ENCODE measurements at places on chromosomes 1 and 21.

DNA sequence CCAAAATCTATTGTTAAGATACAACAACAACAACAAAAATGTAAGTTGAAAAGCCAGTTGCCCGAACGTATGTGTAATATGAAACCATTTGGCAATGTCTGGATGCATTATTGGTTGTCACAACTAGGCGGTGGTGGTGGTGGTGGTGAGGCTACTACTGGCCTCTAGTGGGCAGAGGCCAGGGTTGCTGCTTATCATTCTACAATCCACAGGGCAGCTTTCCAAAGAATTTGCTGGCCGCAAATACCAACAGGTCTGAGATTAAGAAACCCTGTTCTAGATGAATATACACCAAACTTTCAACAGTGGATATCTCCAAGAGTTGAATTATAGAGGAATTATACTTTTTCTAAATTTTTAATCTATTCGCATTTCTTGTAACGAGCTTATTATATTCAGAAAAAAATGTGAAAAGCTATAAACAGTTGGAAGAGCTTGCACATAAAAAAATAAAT lies 26.8 kb upstream of the ZNF697 start:
- DNase-seq, result no peak

DNA sequence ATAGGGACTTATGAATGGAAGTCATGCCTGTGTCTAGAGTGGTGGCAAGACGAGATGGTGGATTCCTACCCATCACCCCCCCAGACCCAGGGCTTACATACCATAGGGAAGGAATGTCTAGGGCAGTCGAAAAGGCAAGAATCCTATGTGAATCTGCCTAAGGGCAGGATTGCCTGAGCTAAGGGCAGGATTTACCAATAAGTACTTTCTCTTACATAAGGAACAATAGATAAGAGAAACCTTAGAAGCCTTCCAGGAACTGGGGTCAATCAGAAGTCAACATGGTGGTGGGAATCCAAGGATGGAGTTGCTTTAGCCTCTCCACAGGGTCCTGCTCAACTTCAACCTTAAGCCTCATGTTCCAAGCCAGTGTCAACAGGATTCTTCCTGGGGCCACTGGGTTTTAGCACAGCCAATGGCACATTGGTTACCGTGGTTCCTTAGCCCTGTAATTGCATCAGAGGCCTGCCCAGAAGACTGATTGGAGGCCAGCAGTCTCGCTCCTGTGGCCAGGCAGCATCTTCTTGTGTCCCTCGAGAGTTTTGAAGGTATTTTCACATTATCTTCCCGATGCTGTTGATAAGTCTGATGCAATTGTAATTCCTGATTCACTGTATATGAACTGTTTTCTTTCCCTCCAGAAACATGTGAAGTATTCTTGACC lies 20.7 kb downstream of the BACE2 start:
- DNase-seq, result no peak

GRCh38 chr1:55065648-55066047 lies 26.3 kb downstream of the PCSK9 start:
- no peak for DNase-seq

DNA sequence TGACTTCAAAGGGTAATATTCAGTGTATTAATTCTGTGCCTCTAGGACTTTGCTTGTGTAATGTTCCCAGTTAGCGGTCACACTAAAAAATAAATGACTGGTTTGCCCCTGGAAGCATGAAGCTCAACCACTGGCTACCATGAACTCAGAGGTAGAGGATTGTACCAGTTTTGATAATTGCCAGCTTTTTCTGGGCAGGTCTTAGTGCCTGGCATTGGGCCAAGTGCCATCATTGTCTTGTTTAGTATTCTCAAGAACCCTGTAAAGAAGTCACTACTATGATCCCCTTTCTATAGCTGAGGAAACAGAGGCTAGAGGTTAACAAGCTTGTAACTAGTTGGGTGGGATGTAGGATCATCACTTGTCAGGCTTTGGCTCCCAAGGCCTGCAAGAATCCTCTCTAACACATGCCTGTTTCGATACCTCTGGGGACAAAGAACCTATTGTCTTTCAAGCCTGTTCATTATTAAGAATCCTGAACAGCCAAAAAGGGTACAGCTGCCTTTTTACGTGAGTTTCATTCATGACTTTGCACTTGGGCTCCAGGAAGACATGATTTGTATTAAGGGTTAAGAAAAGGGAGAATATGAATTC lies 121.9 kb upstream of the JUN start:
- no peak for DNase-seq

GRCh38 chr1:30740251-30741238 lies 17.0 kb downstream of the LAPTM5 start:
- no peak for DNase-seq

DNA sequence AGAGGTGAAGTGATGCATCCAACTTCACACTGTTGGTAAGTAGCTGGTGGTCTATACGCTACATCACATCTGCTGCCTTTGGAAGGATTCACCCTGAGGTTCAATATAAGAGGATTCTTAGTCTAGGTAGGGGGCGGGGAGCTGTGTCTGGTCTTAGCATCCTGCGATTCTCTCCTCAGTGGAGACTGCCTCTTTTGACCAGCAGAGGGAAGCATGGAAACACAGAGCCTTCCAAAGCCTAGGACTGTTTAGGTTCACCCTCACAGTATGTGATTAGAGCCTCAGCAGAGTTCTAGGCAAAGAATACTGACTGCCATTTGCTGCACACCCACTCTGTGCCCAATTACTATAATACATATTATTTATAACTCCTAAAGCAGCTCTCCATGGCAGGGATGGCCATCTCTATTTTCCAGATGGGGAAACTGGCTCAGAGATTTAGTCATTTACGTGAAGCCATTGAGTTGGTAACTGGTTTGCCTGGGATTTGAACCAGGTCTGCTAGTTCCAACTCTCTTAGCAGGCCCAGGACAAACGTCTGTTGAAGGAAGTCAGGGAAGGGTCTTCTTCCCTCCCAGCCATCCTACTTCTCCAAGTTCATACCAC lies 28.9 kb upstream of the EFCAB14 start:
- no peak for DNase-seq

GRCh38 chr1:238779716-238780115 lies 606.7 kb upstream of the CHRM3 start:
- DNase-seq, result no peak

GRCh38 chr21:45051580-45052434 lies 22.6 kb upstream of the ADARB1 start:
- no peak for DNase-seq

DNA sequence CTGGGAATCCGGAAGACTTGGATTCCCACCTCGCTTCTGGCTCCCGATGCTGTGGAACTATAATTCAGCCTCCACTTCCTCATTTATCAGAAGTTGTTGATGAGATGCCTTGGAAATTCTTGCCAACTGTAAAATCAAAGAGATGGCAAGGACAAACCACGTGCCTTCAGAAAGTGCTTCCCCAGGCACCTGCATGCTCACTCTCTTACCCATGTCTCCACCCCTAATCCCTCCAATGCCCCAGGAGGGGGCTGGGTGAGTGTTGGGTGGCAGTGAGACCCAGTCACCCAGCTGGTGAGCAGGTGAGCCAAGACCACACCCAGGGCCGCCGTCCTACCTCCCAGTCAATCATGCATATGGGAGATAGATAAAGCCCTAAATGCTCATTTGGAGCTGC lies 160.8 kb downstream of the PSMG1 start:
- no peak for DNase-seq

DNA sequence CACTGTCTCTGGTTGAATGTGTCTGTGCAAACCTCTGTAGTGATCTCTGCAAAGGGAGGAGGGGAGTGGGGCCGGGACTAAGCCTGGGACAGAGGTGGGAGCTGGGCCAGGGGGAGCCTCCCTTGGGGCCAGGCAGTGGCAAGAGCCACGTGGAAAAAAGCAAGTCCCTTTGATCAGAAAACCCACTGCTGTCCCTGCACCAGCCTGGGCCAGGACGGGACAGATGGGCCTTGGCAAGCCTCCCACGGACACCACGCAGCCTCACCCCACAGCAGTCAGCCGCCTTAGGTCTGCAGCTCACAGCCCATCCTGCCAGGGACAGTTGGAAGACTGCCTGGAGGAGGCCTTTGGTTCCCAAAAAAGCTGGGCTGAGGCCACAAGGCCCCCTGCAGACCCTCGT lies 11.7 kb upstream of the TRAPPC10 start:
- no peak for DNase-seq

DNA sequence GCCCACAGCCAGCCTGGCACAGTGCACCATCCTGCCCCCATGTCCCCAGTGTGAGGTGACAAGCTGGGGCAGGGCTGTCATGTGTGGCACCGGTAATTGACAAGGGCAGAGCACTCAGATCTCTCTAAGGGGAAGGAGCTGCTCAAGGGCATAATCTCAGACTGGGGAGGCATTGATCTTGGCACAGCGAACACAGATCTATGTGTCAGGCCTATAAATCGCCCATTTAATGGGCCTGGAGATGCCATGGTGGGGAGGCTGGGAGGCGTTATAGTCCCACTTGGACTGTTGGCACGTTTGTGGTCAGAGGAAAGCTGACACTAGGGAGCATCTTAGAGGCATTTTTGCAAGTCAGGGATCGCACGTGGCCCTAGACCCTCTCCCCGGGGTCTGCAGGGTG lies 594.1 kb downstream of the PTPRU start:
- DNase-seq, result no peak

GRCh38 chr1:57489358-57490036 lies 65.6 kb upstream of the DAB1 start:
- DNase-seq, result no peak

GRCh38 chr1:163171826-163172225 lies 30.9 kb downstream of the RGS5 start:
- no peak for DNase-seq

DNA sequence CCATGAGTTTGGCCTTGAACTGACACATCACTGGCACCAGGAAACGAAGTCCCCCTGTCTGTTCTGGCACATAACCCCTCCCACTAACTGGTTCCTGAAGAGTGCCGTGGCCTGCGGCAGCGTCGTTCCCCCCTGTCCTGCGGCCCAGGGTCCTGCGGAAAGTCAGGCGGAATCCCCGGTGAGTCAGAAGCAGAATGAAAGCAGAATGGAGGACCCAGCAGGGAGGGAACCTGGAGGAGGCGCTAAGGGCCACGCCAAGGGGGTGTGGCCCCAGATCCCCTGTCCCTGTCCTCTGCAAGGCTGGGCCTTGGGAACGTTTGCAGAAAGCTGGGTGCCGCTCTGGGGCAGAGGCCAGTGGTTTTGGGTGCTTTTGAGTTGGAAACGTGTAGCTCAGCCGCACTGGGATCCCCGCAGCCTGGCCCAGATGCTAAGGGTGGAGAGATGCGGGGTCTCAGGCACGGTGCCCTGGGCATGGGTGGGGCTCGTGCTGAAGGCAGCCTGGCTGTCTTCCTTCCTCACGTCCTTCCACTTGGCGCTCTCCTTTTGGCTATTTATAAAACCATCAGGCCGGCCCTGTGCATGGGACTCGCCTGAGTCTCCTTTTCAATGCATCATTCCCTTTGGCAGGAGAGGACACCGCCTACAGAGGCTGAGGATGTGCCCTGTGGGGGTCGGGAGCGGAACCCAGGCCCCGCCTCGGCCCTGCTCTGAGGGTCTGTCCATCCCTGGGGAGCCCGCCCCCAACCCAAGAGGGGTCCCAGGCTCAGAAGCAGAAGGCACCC lies 36.2 kb downstream of the TP73 start:
- DNase-seq, result no peak

- DNase-seq, result no peak
Observed at GRCh38 chr21:22691658-22692057, 1693.4 kb downstream of the NCAM2 start.

DNA sequence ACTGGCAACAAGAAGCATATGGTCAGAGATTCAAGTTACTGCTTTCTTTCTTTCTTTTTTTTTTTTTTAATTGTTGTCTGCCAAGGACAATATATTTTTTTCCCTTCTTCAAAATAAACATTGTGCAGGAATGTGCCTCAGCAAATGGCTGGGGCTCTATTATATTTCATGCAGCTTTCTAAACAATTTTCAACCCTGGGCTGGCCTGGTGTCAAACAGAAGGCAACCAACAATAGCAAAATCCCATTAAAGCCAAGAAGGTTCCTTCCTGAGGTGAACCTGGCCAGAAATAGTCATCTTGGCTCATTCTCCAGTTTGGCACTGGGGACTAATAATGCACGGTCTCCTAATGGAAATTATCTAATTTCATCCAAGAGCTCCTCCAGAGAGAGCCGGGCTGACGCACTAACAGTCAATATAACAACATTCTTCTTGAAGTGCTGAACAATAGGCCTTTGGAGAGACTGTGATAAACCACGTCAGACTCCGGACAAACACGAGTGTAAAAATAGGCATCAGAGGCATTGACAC lies 35.7 kb upstream of the HLX start:
- no peak for DNase-seq

DNA sequence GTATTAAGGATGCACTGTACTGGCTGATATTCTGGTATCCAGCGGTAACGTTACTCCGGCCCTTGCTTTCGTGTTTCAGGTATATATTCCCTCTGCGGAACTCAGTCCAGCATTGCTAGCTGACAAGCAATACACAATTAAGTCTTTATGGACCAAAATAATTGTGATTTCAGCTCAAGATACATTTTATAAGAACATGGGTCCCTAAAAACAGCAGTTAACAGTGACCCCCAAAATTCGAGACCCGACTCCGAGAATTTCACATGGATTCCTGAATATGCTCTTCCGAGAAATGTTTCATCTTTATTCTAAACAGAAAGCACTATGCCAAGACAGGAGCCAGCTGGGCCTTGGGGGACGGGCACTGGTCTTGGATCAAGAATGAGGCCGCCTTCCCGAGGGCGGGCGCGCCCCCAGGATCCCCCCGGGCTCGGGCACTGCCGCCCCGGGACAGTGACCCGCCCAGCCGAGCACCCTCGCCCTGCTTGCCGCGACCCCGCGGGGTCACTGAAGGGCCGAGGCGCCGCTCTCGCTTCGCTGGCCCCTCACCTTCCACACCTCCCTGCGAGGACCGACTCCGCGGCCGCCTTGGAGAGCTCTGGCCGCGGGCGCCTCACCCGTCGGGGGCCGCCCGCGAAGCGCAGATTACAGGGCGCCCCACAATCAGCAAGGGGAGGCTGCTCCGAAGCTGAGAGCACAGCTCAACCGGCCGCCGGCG lies 610 bp downstream of the SCYL3 start:
- no peak for DNase-seq

GRCh38 chr1:163395790-163396189 lies 74.0 kb downstream of the NUF2 start:
- DNase-seq, result no peak

GRCh38 chr1:168917309-168917708 lies 188.3 kb upstream of the DPT start:
- DNase-seq, result no peak

- DNase-seq, result no peak
Observed at GRCh38 chr21:34795548-34796180, 126.9 kb downstream of the CLIC6 start.

DNA sequence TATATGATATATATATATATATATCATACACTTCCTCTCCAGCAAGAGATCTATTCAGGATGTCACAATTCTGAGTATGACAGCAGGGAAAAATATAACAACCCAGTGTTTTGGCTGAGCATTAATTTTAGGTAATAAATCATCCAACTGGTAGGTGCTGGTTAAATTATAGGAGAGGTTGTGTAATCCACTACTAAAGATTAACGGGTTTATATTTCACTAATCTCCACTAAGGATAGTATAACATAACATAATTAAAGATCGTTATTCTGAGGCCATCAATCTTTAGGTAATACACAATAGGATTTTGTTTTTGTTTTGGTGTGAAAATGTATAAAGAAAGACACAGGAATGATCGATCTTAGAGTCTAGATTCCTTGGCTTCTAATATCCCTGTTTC lies 102.2 kb downstream of the COQ8A start:
- DNase-seq, result no peak

- no peak for DNase-seq
Observed at GRCh38 chr1:53062708-53063591, 937 bp downstream of the PODN start.
